Stimulated activated CD4-positive, alpha-beta T cell treated with anti-CD3 and anti-CD28 coated beads, Interleukin-4, amount 100 ng/mL, for 24 hours (primary cell): ENCODE measurements at places on chromosomes 3 and 15.

- DNase-seq: no peak
These were observed 17.0 kb upstream of the RPN1 start for GRCh38 chr3:128667641-128668040.

- DNase-seq: no peak
These were observed 16.5 kb downstream of the PML start for GRCh38 chr15:74010929-74011540.

DNA sequence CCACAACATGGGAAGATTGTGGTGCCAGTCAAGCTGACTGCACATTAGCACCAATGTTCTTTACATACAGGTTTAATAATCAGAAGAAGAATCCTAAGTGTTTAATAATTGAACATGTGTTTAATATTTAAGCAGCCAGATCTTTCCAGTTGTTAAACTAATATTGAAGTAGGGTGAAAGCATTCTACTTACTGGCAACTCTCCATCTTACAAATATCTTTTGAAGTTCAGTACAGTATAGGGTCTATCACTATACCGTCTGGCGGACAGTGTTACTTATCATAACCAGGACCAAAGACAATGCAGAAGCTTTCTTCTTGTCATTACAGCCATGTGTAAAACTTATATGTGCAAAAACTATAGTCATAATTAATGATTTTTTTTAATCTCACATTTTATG is 376.4 kb downstream of the CNTN6 start:
- no peak for DNase-seq

DNA sequence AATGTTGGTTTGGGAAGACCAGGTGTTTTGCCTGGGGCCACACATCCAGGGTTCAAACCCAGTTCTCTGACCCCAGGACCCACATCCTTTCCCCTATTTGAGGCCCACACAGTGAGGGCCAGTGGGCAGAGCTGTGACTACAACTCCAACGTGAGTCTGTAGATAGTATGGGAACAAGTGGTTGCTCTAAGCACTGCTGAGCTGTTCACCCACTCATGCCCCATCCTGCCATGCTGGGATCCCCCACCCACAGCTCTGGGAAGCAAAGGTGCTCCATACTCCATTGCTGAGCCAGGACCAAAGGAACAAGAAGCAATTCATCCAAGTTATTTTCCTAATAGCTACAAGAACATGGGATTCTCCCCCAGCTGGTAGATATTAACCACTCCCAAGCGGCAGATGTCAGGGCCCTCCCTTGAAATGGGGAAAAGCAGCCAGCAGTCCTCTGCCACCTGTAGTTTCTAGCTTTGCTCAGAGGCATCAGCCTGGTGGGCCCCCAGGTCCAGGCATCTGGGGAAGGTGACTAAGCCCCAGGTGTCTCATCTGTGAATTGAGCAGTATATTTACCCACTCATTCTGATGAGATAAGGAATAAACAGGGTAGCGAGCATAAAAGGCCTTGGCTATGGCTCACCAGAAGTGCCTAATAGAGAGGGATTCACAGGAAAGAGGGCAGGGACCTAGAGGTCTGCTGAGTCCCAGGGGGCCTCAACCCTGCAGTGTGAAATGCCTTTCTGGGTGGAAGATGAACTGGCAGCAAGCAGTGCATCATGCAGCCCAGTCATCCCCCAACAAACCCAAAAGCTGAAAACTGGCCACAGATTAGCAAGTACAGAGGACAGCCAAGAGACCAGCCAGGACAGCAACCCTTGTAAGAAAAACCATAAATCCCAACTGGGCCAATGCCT is 33.4 kb downstream of the POC1A start:
- no peak for DNase-seq
